ENCODE measurements at places on chromosomes 7 and 10.

- DNase-seq, result no peak
Measured at GRCh38 chr7:98315318-98315993, 34.0 kb downstream of the BRI3 start.

GRCh38 chr10:55627501-55628051, 733.5 kb downstream of the ZWINT start:
- no peak for DNase-seq

DNA sequence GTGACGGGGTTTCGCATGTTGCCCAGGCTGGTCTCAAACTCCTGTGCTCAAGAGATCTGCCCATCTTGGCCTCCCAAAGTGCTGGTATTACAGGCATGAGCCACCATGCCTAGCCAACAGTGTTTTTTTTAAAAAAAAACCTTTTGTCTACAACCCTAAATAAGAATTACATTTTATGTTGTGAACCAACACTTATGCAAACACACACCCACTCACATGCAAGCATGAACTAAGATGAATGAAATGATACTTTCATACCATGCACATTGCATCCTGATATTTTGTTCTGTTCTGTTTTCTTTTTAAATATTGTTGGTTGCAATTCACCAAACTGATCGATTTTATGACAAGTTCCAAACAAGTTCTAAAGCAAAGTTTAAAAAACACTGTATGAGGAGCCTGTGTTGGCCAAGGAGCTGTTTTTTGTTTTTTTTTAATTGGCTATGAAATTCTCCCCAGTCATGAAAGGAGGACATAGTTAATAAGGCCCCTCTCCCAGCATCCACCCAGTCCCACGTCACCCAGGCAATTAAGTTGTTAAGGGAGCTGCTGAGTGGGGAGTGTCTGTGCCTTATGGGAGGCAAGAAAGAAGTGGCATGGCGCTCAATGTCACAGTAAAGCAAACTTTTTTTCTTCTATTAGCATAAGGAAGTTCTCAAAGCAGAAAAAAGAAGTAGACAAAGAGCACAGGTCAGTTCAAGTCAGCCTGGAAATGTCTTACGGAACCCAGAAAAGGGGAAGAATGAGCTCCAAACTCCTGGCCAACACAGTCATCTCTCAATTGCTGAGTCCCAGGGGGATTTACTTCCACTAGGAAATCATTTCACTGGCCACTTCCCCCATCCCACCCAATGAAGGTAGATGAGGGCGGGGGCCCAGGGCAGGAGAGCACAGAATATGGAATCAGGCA, 50.1 kb downstream of the NOD1 start:
- DNase-seq, result no peak

- no peak for DNase-seq
Measured at GRCh38 chr10:76017733-76018433, 586.5 kb downstream of the LRMDA start.

- no peak for DNase-seq
Measured at GRCh38 chr7:47441796-47442604, 139.9 kb downstream of the TNS3 start.

GRCh38 chr10:125027871-125028869, 86.2 kb downstream of the ZRANB1 start:
- no peak for DNase-seq

GRCh38 chr7:100583132-100584053, 2.5 kb downstream of the LRCH4 start:
- peak; percentile 82 for DNase-seq

DNA sequence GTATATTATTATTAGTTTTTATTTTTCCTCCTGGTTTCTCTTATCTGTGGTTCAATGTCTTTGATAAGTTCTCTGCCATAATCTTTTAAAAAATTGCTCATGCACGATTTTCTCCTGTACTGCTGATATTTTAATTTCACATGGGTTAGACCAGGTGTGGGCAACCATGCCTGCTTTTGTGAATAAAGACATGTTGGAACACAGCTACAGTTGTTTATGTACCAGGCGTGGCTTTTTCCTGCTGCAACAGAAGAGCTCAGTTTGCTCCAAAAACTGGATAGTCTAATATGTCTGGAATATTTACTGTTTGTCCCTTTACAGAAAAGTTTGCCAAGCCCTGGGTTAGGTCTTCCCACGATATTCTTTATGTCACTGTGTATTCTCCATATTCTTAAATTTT, 105.2 kb downstream of the VWC2 start:
- no peak for DNase-seq

DNA sequence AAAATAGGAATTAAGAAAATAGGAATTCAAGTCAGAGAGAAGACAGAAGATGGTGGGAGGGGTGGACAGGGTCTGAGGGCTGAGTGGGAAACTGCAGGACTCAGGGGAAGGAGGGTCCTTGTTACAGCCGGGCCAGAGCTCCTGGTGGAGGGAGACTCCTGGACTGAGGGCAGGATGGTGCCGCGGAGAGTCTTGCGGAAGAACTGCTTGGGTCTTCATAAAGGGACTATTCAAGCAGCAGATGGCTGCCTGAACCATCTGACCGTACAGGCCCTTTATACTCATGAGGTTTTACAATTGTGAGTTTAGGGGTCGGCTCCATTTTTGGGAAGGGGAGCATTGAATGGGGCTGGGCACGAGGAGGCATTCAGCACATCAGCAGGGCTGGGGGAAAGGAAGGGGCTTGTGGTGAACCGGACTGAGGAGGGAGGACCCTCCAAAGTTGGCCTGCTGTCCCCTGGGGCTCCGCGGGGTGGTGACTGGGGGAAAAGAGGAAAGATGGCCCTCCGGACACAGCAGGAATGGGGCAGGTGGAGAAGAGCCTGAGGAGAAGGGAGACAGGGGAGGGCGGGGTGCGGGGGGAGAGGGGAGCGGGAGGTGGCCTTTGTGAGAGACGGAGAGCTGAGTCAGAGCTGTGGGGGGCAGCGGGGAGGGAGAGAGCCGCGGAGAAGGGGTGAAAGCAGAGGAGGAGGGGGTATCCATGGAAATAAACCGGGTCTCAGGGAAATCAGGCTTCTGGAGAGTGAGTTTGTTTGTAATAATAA, 1.5 kb downstream of the FAM131B start:
- no peak for DNase-seq

DNA sequence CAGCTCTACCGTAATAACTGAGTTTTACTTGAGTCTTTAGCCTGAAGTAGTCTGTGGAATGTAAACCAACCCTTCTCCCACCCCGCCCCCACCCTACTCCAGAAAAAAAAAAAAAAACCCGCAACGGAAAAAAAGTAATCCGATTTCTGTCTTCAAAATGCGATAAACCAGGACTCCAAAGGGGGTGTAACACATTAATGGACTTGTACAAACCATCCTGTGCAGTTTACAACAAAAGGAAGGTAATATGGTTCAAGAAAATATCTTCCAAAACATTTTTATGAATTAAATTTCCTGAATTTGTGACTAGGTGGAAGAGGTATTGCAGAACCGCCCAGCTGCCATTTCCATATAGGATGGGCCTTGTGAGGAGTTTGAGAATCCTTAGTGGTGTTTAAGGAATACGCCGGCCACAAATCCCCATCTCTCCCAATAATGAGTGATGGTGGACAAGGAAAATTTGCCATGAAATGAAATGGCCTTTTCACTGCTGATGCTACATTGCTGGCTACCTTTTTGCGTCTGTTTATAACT, 10.6 kb downstream of the SKIDA1 start:
- DNase-seq, result no peak

DNA sequence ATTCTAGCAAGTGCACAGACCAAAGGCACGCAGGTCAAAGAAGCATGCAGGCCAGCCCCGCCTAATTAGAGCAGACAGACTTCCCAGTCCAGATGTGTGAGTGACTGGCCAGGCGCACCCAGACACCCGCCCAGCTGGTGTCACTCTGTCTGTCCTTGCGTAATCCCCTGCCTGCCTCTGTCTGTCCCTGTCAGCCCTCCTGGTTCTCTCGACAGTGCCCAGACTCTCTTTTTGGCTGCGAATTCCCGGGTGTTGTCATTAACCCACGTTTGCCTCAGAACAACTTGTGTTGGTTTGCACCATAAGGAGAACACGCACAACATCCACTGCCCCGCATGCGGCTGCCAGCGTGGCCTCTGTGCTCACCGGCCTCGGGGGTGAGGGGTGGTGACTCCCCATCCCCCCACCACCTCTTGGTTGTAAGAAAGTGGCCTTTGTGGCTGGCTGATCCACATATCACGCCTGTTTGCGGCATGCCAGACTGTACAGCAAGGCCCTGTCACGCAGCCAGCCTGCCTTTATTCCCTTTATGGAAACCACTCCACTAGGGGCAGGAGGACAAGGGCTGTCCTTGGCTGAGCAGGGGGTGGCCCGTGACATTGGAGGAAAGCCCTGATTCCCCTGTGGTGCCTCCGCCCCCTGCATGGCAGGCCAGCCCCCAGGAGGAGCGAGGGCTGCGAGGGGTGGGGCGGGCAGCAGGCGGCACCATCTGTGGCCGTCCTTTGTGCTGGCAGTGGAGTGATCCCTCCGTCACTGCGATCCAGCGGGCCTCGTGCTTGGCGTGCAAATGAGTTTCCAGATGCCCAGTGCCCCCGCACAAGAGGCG, 72.8 kb upstream of the PPIF start:
- no peak for DNase-seq

DNA sequence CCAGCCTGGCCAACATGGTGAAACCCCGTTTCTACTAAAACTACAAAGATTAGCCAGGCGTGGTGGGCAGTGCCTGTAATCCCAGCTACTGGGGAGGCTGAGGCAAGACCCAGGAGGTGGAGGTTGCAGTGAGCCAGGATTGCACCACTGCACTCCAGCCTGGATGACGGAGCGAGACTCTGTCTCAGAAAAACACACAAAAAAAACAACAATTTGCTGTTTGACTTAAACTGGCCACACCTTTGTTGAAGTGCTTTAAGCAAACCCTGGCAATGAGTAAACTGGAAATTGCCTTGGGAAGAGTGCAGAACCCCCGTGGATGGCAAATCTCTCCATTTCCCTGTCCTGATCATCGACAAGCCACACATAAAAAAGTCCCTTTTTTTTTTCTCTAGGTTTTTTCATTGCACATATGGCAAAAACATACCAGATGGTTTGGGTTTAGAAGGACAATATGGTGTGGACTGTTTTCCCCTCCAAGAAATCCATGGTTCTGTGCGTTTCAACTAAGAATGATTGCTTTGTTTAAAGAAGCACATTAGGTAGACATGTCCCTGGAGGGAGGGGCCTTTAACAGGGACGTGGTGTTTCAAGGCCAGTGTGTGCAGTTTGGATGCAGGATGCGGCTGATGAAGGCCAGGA, 76.9 kb downstream of the NRP1 start:
- DNase-seq, result no peak

DNA sequence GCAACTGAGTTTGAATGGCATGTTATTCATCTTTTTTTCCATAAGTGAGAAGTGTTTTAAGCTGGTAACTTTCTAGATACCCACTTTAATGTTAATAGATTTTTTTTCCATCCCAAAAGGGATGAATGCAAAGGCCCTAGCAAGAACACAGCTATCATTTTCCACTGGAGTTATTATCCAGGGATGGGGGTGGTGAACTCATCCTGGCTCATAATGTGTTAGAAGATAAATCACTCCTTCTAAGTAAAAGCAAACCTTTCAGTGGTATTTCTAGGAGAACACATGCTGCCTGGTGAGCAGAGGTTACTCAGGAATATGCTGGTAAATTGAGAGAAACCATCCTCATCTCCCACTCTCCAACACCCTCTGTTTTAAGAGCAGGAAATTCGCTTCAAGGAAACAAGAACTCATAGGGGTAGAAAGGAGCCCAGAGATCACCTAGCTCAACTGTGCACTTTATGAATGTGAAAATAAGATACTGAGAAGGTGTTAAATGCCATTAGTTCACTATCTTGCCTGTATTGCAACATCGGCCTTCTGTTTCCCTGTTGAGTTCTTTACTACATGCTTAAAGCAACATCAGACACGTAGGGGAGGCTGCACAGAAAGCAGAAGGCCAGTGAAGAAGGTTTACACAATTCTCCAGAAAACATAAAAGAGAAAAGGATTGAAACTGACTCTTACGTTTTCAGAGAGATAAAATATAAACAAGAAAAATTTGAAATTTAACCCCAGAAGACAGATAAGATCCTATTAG, 264.0 kb upstream of the PRKCQ start:
- no peak for DNase-seq

DNA sequence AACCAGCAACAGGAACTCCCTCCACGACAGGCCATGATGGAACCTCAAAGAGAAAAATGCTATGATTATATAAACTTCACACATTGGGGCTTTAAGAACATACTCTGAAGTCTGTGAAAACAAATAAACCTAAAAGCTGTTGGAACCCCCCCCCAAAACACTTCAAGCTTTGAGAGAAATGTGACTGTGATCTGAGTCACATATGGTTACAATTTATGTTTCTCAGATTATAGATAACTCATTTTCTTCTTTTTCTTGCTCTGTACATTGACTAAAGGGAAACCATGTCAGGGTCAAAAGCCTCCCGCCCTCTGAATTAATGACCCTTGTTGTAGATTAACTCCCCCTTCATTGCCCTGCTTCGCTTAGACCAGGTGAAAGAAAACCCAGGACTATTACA, 15.8 kb downstream of the VOPP1 start:
- DNase-seq, result no peak

GRCh38 chr10:26780793-26781601, 79.8 kb downstream of the ABI1 start:
- peak; percentile 59 for DNase-seq

GRCh38 chr10:62818426-62819011, 2.4 kb upstream of the EGR2 start:
- DNase-seq, result peak; percentile 57

DNA sequence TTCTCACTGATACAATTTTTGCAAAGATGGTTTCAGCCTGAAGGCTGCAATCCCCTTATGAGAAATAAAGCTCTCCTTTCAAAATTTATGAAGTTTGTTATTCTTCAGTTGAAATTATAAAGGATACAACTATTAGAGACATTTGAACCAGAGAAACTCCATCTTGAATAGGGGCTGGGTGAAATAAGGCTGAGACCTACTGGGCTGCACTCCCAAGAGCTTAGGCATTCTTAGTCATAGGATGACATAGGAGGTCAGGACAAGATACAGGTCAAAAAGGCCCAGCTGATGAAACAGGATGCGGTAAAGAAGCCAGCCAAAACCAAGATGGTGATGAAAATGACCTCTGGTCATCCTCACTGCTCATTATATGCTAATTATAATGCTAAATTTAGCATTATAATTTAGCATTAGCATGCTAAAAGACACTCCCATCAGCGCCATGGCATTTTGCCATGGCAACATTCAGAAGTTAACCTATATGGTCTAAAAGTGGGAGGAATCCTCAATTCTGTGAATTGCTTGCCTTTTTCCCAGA, 22.4 kb upstream of the IFIT1B start:
- no peak for DNase-seq

DNA sequence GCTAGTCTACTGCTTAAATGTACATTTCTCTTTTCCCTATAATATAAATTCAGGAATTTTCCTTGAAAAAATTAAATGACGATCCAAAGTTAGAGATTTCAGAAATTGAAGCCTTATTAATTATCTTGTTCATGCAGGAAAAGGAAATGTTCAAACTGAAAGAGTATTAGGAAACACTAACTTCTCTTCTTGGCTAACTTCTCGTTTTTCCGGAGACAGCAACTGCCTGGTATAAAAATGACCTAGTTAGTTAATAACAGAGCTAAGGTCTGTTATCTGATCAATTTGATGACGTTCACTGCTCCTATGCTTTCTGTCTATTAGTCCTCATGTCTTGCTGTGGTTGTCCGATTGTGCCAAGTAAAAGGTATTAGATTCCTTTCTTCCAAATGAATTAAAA, 212.5 kb downstream of the DGKB start:
- DNase-seq, result no peak

GRCh38 chr10:45052700-45053099, 52.0 kb downstream of the ZNF22 start:
- no peak for DNase-seq
